CD4-positive, alpha-beta T cell treated with Interferon alpha-2 for 1 hour (primary cell): ENCODE measurements at places on chromosomes 12 and 14.
A peak's percentile ranks its signal among the peaks of the same experiment; 100 is the strongest.

DNA sequence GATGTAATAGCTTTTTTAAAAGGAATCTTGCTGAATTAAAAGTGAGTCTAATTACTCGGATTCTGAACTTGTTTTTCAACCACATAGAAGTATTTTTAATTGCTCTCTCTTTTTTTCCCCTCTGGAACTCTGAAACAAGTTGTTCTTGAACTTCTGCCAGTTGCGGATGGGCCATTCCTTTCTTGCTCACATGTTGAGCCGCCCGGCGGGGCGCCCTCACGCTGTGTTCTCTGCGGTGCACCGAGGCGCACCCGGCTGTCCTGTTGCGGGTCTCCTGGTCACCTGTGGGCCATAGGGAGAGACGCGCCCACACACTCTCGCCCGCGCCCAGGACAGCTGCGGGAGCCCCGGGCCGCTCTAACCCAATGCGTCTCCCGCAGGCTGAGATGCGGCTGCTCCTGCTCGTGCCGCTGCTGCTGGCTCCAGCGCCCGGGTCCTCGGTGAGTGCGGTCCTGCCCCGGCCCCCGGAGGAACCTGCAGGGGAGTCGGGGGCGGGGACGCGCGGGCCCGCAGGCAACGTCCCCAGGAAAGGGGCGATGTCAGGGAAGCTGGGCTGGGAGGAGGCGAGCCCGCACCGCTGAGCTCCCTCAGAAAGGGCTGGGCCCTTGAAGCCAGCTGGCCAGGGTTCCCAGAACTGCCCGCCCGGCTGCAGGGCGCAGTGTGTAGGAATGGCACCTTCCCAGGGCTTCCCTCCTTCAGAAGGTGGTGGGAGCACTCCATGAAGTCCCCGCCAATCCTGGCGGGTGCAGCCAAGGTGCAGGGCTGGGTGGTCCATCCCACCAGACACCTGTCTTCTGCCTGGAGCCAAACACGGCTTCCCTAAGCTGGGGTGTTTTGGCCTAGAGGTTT, 2.3 kb downstream of the PAPLN start:
- no peak for DNase-seq

- no peak for DNase-seq
These were observed 1274.8 kb downstream of the FSCB start for GRCh38 chr14:43232261-43232660.

GRCh38 chr12:130145731-130146130, 16.5 kb upstream of the FZD10 start:
- no peak for DNase-seq

DNA sequence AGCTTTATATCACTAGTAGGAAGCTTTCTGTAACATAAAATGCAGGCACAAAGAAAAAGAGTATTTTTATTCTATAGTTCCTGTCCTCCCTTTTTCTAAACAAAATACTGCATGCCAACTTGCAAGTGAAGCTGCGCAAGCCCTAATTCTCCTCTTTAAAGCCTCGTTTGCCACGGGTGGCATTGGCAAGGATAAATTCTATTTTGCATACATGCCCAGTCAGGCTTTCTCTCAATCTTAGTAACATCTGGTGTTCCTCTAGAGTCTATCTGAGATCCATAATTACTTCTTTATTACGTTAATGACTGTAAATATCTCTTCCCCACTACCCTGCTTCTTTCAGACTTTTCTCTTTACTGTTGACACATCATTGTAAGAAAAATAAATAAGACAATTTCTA, 97.1 kb upstream of the DAAM1 start:
- DNase-seq, result no peak

- DNase-seq, result no peak
These were observed 104.3 kb downstream of the DUSP6 start for GRCh38 chr12:89247967-89248366.

DNA sequence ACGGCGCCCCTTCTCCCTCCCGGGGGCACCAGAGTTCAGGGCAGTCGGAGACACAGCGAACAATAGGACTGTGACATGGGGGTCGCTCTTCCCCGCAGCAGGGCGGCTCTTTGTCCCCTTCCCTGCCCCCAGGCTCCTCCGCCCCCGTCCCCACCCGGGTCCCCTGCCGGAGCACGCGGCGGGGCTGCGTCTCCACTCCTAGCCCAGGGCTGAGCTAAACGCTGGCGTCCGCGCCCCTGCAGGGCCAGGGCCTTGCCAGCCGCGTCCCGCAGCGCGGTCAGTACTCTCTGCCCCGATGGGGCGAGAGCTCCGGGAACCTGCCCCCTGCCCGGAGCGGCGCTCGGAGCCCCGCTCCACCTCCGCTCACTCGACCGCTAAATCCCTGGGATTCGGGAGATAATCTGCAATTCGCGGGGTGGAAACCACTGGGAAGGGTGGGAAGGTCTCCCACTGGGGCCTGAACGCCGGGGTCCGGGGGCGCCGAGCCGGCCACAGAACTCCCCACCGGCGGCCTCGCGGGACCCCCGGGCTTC, 825 bp upstream of the CCDC85C start:
- DNase-seq, result no peak

- peak; percentile 68 for DNase-seq
These were observed at the start of gene CEP170B for GRCh38 chr14:104865081-104865630. CEP170B (plus strand) TSS chr14:104865268; CDS start chr14:104868451, 3,183 bp downstream.

- no peak for DNase-seq
These were observed 33.1 kb downstream of the WSCD2 start for GRCh38 chr12:108162207-108162606.

DNA sequence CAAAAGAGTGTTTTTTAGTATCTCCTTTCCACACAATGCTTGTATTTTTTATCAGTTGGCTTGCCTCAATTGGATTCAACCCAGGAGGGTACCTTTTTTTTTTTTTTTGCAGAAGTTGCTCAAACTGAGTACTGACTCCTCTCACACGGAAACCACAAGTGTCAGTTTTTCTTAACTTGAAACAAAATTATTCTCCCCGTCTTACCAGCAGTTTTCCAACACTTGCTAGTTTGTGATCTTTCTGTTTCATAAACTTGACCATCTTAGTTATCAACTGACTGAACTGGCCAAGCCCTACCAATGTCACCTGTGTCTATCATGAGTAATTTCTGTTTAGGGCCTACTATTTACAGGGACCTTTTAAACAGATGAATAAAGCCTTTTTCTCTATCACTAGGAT, 34.1 kb upstream of the ITPR2 start:
- no peak for DNase-seq

GRCh38 chr14:102746634-102747438, 30.4 kb upstream of the TRAF3 start:
- DNase-seq, result no peak

GRCh38 chr12:127052511-127053232, 1214.3 kb upstream of the TMEM132C start:
- no peak for DNase-seq

- peak; percentile 13 for DNase-seq
These were observed 188.5 kb downstream of the ALX1 start for GRCh38 chr12:85468356-85469157.

- no peak for DNase-seq
These were observed 78.0 kb downstream of the TTC6 start for GRCh38 chr14:37673439-37673838.

- no peak for DNase-seq
These were observed 126.2 kb downstream of the IPO8 start for GRCh38 chr12:30569426-30569825.

- no peak for DNase-seq
These were observed 907.0 kb downstream of the BCL11B start for GRCh38 chr14:98364961-98365360.

- no peak for DNase-seq
These were observed 210.6 kb upstream of the NOVA1 start for GRCh38 chr14:26808407-26808806.

- no peak for DNase-seq
These were observed 120.7 kb downstream of the PAPOLA start for GRCh38 chr14:96622926-96623325.

DNA sequence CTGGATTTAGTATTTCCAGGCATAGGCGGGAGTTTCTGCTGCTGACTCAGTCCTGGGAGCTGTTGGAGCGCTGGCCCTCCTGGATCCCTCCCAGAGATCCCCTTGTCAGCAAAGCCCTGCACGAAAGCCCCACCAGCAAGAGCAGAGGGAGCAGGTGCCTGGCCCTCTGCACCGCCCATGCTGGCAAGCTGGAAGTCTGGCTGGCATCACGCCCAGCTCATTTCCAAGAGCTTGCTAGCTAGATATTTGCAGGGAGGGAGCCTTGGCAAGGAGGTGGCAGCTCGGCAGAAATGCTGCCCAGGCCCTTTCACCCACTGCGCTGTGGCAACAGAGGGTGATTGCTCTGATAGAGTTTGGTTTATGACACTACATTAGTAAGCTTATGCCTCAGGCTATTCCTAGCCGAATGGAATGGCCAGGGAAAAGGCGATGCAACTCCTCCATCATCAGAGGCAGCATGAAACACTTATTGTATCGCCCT, 193.9 kb downstream of the EMP1 start:
- no peak for DNase-seq

- no peak for DNase-seq
These were observed 5.0 kb upstream of the RAB21 start for GRCh38 chr12:71749666-71750065.

DNA sequence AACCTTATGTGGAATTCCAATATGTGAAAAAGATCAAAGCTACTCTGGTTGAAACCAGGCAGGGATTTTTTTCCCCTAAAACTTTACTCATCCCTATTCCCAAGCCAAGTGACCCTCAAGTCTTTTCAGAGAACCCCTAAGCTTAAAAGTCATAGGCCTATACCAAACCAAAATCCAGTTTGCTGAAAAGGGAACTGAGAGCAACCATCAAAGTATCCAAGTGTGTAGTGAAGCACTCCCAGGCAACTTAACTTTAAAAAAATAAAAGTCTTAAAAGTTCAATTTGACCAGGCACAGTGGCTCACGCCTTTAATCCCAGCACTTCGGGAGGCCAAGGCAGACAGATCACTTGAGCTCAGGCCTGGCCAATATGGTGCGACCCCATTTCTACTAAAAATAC, 101.2 kb upstream of the DAAM1 start:
- DNase-seq, result no peak

DNA sequence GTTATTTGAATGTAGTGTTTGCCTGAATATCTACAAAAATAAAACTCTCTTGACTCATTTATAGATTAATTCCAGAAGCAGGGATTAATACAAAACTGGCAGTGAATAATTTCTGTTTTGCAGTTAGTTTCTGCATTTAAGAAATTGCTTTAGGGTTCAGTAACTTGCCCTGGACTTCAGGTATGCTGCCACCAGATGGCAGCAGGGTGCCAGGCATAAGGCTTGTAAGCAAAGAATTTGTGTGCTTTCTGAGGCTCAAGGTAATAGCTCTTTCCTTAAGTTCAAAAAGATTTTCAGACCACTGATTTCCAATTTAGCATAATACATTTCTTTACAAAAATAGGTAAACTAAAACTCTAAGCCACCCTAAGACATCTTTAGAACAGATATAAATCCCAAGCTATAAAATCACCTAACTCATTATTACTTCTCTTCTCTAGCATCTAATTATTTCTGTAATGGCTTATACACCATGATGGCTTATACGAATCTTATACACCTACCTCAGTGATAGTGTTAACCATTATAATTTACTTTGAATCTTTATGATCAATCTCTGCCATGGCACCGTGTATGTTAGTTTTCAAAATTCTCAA, 398.3 kb downstream of the APAF1 start:
- peak; percentile 24 for DNase-seq

DNA sequence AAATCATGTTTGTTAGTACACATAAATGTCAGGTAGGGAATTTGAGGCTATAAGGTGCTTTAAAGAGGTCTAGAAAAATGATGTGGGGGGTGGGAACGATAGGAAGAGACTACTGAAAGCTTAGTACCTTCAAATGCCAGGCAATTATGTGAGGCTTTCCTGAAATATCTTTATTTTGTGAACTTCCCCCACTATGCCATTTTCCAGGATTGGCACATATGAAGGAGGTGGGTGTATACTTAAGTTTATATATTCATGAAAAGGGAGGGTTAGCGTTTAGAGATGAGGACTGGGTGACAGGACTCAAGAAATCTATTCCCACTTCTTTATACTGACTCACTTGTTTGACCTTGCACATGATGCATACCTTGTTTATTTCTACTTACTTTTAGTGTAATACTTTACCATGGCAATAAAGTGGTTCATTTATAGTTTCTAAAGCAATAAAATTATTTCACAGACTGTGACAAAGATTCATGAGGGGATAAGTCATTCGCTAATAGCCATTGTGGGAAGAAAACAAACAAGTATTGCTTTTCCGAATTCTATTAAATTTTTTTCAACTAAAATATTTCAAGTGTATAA, 77.1 kb downstream of the PLEKHA5 start:
- no peak for DNase-seq

- no peak for DNase-seq
These were observed 13.1 kb downstream of the P2RX2 start for GRCh38 chr12:132631666-132632065.

DNA sequence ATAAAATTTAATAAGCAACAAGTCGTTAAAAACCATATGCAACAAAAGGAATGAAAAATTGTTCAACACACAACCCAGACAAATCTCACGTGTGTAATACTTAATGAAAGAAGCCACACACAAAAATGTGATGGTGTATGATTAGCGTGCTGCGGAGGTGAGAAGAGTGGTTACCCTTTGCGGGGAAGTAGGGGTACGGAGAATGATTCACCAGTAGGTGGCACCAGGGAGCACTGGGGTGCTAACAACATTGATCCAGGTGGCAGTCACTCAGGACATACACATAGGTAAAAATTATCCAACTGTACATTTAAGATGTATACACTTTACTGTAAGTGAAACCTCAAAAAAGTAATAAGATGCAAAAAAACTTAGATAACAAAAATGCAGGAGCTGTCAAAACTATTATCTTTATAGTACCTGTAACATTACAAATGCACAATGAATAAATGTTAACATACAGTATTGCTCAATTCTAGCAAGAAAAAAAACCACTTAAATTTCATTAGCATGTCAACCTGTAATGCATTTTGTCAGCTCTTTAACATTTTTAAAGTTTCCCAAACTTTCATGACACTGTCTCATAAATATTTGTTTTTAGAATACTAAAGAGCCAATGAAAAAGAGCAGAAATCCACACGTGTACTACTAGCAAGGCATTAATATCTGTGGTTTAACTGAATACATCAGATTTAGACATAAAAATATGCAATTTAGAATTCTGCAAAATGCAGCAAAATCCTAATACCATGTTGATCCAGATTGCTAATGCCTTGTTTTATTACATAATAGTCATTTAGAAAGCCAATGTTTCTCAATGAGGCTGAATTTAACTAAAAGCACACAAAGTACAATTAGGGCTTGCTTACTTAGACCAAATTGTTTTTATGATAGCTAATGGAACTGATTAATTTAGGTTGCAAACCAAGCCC, 46.7 kb downstream of the TMCC3 start:
- DNase-seq, result peak; percentile 66

DNA sequence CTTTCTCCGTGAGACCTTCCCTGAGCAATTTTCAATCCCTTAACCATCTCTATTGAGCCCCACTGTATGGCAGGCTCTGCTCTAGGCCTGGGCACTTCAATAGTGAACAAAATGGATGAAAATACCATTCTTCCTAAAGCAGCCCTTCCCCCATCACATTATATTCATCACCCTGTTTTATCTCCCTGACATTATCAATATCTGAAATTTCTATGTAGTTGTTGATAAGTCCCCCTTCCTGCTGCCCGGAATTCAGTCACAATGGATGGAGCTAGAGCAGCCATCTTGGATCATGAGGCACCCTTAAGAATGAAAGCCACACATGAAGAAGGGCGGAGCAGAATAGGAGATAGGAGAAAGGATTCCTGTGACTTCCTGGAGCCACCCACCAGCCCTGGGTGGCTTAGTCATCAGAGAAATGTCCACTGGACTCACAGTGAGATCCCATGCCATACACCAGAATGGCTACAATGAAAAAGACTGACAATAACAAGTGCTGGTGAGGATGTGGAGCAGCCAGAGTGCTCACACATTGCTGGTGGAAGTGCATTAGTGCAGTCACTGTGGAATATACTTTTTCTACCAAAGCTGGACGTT, 33.9 kb downstream of the SCARB1 start:
- no peak for DNase-seq

- no peak for DNase-seq
These were observed 8.2 kb upstream of the CLEC2A start for GRCh38 chr12:9940375-9940774.
